ENCODE measurements at places on chromosomes 1 and 21.

- DNase-seq: no peak
Observed at GRCh38 chr1:211285196-211285595, 26.0 kb downstream of the RCOR3 start.

GRCh38 chr1:226934483-226935237 is 5.4 kb upstream of the COQ8A start:
- DNase-seq: no peak

GRCh38 chr1:226790545-226791181 is 51.6 kb upstream of the ITPKB start:
- DNase-seq: no peak

- no peak for DNase-seq
Observed at GRCh38 chr1:3172431-3173380, 103.7 kb downstream of the PRDM16 start.

- no peak for DNase-seq
Observed at GRCh38 chr1:4701276-4701675, 46.9 kb downstream of the AJAP1 start.

DNA sequence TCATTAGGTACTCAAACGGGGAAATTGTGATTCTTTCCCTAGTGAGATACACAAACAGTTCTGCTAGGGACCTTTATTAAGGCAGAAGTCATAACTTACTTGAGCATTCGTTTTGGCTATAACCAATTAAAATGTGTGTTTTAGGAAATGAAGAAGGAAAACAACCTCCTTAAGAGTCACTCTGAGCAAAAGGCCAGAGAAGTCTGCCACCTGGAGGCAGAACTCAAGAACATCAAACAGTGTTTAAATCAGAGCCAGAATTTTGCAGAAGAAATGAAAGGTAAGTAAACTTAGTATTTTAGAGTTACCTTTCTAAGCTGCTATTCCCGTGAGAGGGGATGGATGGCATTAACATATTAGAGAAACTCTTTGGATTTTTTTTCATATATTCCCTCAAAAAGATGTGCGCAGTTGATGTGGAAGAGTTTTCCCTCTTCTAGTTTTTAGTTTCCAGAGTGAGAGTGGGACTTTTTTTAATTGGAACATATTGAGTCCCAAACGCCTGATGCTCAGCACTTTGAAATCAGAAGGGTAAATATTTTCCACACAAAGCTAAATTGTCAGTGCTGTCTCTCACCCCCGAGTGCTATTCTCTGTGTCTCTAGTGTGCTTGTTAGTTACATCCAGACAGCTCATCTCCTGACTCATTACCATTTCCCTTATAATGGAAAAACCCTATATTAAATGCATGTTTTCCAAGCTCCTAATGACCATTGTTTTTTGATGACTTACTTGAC is 34.9 kb downstream of the CENPF start:
- DNase-seq: no peak

DNA sequence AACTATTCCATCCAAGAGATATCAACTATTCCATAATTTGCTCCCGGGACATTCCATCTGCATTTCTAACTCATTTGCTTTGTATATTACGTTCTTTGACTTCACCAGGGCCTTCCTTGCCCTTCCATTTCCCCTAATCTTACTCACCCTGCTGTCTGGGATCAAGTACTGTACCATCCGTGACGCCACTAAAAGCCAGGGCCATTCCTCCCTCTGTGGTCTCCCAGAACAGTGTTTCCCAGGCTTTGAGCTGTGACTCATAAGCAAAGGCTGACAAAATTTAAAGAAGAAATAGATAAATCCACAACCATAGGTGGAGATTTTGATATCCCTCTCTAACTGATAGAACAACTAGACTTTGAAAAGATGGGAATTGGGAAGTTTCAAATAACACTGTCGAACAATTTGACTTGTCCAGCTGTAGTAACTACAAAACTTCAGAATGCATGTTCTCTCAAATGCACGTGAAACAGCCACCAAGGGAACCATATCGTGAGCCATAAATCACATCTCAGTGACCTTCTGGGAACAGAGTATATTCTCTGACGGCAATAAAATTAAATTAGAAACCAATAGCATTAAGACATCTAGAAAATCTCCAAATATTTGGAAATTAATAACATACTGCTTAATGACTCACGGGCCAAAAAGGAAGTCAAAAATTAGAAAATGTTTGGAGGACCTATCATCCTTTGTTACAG is 501.0 kb downstream of the SETD4 start:
- DNase-seq: no peak

- DNase-seq: no peak
Observed at GRCh38 chr21:44931137-44931500, 8.7 kb upstream of the SLX9 start.

DNA sequence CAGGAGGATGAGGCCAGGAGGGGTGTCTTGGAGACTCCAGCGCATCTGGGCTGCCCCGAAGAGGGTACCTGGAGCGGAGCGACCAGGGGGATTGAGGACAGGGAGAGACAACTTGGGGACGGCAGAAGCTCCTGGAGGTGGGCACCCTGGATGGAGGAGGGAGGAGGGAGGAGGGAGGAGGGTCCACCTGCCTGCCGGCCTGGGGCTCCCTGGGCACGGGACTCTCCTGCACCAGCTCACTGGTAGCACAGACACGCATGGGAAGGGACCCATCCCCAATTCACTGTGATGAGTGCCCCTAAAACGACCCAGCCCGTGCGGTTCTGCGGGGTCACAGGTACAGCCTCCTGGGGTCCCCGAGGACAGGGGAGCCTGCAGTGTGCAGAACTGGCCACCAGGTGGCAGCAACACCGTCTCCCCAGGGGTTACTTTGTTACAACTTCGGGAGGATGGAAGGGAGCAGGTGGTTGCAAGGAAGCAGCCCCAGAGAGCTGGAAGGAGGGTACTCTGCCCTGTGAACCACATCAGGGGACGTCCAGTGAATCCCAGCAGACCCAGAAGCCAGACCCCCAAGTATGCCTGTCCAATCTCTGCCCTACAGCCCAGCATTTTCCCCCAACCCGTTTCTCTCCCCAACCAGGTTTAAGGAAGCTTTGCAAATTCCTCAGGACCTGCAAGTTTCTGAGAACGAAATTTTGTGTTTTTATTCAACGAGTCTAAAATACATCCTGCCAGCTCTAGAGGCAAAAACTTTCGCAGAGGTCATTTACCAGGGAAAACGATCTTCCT is 482.4 kb downstream of the NPHP4 start:
- DNase-seq: peak; percentile 71

DNA sequence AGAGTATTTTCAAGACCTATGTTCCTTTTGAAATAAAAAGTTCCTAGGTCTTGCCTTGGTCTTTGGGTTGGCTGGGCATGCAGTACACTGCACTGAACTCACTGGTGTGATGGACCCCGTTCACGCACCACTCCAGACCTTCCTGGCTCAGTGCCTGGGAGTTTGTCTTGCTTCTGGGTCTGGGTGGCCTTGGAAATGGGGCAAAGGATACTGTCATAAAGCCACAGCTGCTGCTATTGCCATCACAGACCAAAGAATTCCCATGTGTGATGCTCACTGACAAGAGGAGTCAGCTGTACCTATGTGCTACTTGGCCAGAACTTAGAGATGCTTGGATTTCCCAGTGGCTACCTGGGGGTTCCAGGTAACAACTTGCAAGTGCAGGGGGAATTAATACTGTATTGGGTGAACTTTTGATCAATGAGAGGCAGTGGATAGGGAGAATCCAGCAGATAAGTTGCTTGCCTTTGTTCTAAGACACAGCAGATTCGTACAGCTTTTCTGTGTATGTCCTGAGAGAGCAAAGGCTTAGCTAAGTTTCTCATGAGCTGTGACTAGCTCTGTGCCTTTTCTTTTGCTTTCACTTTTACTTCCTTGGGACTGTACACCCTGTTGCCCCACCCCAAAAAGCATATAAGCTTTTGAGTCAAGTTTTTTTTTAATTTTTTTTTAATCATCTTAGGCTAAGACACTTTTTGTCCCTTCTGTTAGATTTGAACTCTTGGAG is 115.3 kb downstream of the RUNX1 start:
- DNase-seq: no peak

DNA sequence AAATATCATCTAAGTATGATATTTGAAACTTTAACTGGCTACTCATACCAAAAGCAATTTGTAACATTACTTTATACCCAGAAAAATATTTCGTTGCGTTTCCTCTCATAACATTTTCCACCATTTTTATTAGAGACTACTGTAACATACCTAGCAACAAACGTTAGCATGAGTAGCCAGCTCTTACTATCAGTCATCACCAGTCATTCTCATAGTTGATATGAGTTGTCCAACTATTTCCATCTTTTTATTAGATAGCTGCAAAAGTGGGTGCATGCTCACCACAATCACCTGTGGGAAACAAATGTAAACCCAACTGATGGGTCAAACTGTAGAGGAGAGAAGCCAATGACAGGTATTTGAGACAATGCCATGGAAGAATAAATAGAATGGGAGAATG is 114.6 kb downstream of the AKT3 start:
- DNase-seq: no peak

GRCh38 chr1:76919085-76919484 is 51.8 kb downstream of the ST6GALNAC5 start:
- DNase-seq: no peak

DNA sequence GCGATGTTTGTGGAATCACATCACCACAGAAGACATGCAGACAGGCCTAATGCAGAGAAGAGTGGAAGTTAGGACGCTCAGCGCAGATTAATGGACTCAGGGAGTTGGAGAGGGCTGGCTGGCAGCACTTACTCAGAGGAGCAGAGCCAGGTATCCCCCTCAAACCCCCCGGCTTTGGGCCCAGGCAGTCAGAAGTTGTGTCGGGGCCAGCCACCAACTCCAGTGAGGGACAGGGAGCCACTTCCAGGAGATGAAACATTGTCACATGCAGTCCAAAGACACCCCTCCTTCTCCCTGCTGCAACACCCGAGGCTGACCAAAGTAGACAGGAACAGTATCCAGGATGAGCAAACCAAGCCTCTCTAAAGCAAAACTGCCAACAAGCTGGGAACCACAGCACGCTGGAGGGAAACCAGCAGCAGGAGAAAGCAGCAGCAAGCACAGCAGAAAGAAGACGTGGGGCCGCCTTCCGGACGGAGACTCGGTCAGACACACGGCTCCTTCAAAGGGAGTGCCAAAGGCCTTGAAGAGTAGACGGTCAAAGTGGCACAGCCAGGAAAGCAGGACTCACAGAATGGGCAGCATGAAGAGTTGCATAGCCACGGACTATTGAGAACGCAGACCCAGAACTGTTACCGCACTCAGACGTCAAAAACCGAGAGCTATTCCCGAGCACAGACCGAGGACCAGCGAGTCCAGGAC is 149.3 kb downstream of the PCBP3 start:
- no peak for DNase-seq

- DNase-seq: no peak
Observed at GRCh38 chr1:221439747-221440501, 302.0 kb downstream of the DUSP10 start.

- DNase-seq: no peak
Observed at GRCh38 chr21:45892156-45892915, 89.2 kb upstream of the COL6A1 start.

DNA sequence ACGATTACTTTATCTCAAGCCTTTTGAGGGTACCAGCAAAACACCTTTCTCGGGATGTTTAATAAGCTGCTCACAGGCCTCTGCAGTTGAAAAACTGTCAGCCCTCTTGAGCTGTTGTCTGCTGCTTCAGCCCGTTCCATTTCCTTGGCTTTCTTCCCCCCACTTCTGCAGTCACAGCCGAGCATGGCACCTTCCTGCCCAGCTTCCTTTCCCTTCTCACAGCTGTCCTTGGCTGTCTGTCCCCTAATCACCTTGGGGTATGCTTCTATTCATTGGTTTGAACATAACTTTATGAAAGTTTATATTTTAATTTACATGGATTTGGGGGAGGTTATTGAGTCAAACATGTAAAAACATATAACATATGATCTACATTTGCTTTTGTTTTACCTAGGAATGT is 6.9 kb upstream of the PROX1 start:
- DNase-seq: no peak

DNA sequence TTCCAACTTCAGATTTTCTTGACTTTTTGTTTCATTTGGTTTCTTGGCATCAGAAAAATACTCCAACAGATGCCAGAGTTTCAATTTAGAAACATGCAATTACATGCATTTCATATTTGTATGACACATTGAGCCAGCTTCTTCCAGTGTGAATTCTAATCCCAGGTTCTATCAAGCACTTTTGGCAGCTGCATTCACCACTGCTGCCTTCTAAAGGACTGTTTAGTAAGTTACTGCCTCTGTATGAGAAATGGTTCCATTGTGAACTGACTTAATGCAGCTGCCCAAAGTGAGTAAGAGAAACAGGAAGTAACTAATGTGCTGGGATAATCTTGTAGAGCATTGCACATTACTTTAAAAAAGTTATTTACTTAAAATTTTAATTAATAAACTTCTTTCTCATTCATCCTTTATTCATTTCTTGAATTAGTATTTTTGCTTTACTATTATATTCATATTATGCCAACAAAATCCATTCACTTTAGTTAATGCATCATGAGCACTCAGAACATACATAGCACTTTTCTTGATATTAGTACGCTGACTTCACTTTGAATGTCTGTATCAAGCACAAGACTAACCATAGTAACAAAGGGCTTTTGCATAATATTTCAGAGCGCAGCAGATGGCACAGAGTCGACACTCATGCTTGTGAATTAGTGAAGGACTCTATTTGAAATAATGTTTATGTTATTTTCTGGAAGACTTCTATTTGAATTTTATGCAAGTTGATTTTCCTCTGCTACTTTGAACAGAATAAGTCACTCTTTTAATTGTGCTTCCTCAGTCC is 9.8 kb downstream of the RGS18 start:
- no peak for DNase-seq

- DNase-seq: no peak
Observed at GRCh38 chr1:27391511-27392095, 819 bp upstream of the GPR3 start.

DNA sequence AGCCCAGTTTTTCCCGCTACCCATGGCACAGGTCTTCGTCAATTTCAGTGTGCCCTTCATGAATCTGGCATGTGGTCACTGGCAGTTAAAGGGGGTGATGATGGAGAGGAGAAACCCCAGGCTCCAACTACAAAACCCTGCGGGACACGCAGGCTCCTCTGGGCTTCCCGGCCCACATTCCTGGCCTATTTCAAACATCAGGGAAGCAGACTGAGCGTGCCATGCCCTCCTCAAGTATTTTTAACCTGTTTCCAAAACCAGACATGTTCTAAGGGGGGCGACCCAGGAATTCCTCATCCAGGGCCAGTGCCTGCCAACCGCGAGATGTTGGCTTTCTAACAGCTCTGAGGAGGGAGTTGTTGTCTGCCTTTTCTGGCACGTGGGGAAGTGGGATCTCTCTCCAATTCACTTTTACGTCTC is 85.1 kb downstream of the CAPZB start:
- DNase-seq: no peak

Measured in stimulated activated CD8-positive, alpha-beta memory T cell treated with anti-CD3 and anti-CD28 coated beads, Interleukin-15, amount 100 ng/mL, for 24 hours (primary cell).